HEK293T (cell line): ENCODE measurements at places on chromosomes 12 and 14.

- DNase-seq = peak; percentile 91
Measured at GRCh38 chr14:99628887-99629618, 15.9 kb upstream of the HHIPL1 start.

GRCh38 chr14:103380719-103381377, 4.4 kb upstream of the MARK3 start:
- DNase-seq = no peak

- DNase-seq = no peak
Measured at GRCh38 chr14:99565383-99565782, 38.6 kb downstream of the CCDC85C start.

DNA sequence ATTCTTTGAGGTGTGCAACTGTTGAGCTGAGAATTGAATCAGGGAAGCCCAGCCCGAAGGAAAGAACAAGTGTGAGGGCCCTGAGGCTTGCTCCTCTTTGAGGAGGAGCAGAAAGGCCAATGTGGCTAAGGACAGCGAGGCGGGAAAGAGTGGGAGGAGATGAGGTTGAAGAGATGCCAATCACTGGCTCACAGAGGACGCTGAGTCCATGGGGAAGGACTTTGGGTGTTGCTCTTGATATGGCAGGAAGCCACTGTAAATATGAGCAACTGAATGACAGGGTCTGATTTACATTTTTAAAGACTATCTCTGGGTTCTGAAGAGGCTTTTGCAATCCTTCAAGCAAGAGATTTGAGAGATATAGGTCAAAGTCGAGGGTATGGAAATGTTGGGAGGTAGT, 3.3 kb upstream of the APPL2 start:
- DNase-seq = no peak

GRCh38 chr14:26403760-26404159, 194.1 kb downstream of the NOVA1 start:
- DNase-seq = no peak

GRCh38 chr12:93325855-93326254, 51.9 kb upstream of the NUDT4 start:
- no peak for DNase-seq

- no peak for DNase-seq
Measured at GRCh38 chr12:82555699-82556098, 131.0 kb upstream of the TMTC2 start.

GRCh38 chr12:130589540-130590317, 126.4 kb downstream of the RIMBP2 start:
- DNase-seq = no peak

GRCh38 chr12:14960548-14961465, 594 bp downstream of the ARHGDIB start:
- no peak for DNase-seq

- no peak for DNase-seq
Measured at GRCh38 chr12:46210873-46211439, 57.9 kb downstream of the SLC38A1 start.

DNA sequence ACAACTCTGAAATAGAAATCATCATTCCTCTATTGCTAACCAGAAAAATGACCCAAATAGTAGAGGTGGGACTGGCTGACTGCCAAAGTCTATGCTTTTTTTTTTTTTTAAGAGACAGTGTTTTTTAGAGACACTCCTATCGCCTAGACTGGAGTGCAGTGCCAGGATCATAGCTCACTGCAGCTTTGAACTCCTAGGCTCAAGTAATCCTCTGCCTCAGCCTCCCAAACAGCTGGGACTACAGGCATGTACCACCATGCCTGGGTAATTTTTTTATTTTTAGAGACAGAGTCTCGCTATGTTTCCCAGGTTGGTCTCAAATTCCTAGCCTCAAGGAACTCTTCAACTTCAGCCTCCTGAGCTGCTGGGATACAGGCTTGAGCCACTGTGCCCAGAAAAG, 19.2 kb downstream of the NR2C1 start:
- DNase-seq = no peak
